ENCODE measurements at places on chromosomes 1 and 21.
A peak's percentile ranks its signal among the peaks of the same experiment; 100 is the strongest.

DNA sequence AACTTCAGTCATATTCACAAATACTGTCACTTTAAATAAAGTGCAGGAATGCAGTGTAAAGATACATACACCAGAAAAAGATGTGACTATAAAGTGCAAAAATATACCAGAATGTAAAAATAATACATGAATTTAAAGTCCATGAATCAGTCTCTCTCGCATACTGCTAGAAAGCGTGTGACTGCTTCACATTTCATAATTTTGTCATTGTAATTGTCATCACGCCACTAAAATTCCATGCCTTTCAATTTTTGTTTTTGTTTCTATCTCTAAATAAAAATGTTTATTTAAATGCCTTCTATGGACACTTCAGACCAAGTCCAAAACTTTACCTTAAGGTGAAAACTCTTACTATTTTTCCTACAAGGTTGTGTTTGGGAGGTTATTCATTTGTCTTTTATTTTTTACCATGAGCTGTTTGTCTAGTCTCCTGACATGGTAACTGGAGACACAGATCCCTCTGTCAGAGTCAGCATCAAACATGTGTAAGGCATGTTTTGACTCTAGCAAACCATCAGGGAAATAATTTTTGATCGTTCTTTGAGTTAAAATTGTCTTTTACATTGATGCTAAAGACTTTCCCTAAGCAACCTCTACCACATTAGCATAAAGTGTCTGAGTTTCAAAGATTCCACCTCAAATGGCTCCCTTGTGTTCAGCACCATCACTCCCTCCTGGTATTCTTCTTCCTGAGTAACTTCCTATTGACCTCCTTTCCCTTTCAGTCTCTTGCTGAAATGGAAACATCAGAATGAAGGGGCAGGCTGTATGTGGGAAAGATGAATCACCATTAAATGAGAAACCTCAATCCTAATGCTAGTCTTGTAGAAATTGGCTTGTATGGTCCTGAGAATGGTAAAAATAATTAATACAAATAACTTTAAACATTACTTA lies 14.0 kb upstream of the AIM2 start:
- no peak for DNase-seq

DNA sequence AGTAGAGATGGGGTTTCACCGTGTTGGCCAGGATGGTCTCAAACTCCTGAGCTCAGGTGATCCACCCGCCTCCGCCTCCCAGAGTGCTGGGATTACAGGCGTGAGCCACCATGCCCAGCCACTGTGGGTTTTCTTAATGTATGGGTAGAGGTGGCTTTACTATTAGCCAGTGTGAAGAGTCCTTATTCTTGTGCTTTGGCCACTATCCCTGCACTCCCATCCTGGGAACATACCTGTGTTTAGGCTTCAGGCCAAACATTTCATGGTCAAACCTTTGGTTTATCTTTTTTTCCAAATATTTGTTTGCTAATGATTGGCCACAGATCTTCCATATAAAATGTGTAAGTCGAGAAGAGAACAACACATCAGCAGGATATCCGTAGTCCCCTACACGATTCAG lies 16.5 kb downstream of the FMO5 start:
- DNase-seq, result no peak

DNA sequence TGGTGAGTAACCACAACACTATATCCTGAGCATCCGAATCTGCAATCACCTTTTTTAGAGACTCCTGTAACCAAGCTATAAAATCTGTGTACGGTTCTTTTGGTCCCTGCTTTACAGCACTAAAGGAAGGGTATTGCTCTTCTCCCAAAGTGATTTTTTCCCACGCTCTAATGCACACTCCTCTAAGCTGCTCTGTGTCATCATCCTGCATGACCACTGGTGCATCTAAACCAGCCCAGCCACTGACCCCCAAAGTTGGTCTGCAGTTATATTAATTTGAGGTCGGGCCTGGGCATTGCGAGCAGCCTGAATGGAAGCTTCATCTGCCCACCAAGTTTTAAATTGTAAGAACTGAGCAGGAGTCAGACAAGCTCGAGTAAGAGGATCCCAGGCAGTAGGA lies 480.0 kb downstream of the PTPRU start:
- no peak for DNase-seq

GRCh38 chr1:81554108-81554507 lies 246.6 kb upstream of the ADGRL2 start:
- no peak for DNase-seq

DNA sequence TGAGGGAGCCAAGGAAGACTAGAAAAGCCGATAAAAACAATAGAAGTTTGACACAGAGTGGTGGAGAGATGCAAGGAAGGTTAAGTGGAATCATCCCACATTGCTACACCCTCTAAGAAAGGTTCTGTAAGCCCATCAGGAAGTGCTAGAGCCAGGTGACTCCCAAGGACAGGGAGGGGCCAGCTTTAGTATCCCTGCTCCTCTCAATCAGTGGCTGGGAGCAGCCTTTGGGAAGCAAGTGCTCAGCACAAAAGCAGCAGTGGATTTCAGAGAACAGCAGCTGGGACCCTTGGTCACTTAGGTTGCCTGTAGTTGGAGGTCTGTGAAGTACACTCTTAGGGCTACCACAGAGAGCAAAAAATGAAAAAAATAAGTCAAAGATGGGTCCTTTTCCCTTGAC lies 42.5 kb downstream of the NME7 start:
- no peak for DNase-seq

- DNase-seq, result no peak
Measured at GRCh38 chr1:171532520-171532919, 47.2 kb downstream of the PRRC2C start.

GRCh38 chr1:75165264-75165663 lies 31.1 kb downstream of the LHX8 start:
- DNase-seq, result no peak

DNA sequence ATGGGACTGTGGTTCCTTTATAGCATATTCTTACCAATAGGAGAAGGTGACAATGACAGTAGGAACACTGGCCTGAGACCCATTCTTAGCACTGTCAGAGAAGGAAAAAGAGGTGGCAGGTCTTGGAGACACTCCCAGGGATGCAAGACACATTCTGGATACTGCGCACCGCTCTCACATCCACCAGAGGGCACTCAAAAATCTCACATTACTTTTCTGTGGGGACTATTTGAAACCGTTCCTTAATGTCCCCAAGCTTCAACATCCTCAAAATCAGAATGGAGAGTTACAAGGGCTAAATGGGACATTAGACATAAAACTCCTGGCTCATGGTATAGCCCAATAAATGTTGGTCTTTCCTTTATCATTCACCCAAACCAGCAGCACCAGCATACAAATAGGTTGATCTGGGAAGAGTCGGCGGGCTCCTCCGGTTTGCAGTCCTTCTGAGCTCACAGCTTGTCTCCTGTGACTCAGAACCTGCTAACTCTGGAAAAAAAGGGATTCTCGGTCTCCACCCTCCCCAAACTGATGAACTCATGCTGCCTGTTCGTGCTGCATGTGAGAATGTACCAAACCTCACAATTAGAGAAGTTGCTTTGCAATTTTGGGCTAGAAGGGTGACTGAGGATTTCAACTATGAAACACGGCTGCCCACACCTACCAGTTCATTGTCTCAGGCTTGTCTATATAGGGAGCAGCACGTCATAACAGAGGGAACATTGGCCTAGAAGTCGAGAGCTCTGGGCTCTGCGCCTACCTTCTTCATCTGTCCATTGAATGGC lies 40.2 kb downstream of the IL12RB2 start:
- DNase-seq, result peak; percentile 45

- DNase-seq, result no peak
Measured at GRCh38 chr1:24965571-24965930, 35.5 kb upstream of the RUNX3 start.

- DNase-seq, result no peak
Measured at GRCh38 chr1:38077523-38078147, 31.0 kb upstream of the POU3F1 start.

DNA sequence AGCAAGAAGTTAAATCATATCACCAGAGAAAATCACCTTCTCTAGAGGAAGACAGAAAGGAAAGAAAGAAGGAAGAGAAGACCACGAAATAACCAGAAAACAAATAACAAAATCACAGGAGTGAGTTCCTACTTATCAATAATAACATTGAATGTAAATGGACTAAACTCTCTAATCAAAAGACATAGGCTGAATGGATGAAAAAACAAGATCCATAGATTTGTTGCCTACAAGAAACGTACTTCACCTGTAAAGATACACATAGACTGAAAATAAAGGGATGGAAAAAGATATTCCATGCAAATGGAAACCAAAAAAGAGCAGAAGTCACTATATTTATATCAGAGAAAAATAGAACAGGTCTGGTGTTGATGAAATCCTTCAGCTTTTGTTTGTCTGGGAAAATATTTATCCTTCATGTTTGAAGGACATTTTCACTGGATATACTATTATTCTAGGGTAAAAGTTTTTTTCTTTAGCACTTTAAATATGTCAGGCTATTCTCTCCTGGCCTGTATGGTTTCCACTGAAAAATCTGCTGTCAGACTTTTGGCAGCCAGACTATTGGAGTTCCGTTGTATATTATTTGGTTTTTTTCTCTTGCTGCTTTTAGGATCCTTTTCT lies 202.5 kb upstream of the DUSP10 start:
- DNase-seq, result no peak

- DNase-seq, result no peak
Measured at GRCh38 chr1:184507165-184507564, 120.3 kb downstream of the C1orf21 start.

DNA sequence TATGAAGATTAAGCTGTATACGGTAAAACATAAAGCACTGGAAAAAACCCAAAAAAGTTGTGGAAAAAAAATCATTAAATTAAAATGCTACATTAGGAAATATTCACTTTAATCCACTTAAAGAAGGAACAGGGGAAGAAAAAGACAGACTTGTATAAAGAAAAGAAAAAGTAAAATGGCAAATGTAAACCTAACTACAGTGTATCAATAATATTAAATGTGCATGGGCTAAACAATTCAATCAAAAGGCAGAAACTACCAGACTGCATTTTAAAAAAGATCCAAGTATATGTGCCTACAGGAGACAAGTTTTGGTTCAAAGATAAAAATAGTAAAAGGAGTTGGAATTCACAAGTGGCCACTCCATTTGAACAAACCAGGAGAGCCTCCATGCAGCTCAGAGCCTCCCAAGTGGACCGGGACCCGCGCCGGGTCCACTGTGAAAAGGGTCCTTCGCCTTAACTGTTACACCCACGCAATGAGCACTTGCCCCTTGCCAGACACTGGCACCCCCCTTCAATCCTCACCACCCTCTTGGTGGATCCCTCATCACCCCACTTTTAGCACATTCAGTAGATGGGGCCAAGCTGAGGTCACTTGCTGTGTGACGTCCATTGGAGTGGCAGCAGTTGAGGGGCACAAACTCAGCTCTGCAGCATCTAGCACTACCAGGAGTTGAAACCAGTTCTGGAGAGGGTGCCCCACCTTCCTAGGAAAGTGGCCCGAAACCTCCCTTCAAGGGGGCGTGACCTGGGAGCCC lies 898 bp downstream of the C1orf174 start:
- DNase-seq, result peak; percentile 20

- no peak for DNase-seq
Measured at GRCh38 chr1:242133796-242134195, 134.9 kb upstream of the MAP1LC3C start.

GRCh38 chr1:168554603-168555483 lies 11.0 kb upstream of the XCL2 start:
- DNase-seq, result no peak

DNA sequence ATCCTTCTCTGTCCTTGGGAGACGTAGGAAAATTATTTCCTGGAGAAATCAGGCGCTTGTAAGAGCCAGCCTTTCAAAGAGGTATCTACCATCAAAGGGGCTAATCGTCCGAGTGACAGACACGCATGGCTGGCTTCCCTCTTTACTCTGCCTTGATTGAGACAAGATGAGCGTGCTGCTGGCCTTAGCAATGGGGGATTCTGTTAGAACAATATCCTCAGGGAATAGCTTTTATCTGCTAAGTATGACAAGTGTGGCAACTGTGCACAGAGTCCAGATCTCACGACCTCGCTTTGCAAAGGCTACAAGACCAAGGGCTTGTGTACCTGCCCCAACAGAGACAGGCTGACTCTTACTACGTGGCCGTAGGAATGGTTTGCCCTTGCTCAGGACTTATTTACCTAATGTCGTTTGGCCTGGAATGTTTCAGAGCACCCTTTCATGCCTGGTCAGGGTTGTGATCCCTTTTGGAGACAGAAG lies 417.1 kb downstream of the KIF26B start:
- DNase-seq, result peak; percentile 24

- no peak for DNase-seq
Measured at GRCh38 chr21:28633839-28634555, 358.7 kb downstream of the LTN1 start.

DNA sequence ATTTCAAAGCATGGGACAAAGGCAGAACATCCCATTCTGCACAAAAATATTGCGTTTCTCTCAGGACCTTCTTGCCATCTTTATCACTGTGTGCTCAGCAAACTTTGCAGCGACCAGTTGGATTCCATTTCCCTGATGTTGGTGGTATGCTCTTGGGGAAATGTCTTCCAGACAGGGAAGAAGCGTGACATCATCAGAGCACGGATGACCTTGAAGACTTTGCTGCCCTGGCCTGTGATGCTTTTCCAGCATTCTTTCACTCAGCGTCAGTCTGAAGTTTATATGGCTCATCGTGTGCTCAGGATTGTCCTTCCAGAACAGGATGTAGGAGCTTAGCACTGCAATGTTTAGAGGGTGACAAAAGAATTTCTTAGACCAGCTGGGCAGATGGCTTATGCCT lies 131.4 kb upstream of the F3 start:
- DNase-seq, result no peak

GRCh38 chr1:11475748-11476147 lies 3.2 kb upstream of the DISP3 start:
- no peak for DNase-seq

DNA sequence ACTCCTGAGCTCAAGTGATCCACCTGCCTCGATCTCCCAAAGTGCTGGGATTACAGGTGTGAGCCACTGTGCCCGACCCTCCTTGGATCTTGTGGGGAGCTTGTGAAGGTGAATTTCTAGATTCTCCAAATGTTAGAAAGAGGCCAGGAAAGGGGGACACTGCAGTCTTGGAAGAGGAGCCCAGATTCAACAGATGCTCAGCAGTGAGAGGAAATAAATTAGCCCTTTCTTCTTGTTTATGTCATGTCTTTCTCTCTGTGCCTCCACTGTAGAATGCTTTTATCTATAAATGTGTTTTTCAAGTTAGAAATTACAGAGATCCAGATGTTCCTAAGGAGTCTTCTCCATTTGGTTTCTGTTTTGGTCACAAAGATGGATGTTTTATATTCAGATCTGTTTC lies 346.6 kb upstream of the KAZN start:
- DNase-seq, result no peak

DNA sequence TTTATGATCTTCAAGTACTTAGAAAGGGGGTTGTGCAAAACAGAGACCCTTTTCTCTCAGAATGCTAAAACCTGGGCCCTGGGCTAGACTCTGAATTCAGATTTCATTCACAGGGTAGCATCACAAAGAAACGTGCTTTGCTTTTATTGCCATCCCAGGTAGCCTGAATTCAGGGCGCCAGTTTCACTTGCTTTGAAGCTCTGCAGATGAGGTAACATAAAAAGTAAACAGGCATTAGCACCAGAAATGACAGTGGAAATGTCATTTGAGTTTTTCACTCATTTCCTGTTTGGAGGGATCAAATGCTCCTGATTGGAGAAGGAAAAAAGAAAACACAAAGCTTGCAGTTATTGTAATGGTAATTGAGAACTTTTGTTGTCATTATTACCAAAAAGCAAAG lies 2.6 kb downstream of the SYPL2 start:
- DNase-seq, result no peak

GRCh38 chr1:221777431-221778072 lies 35.7 kb upstream of the DUSP10 start:
- no peak for DNase-seq

Measured in neuronal stem cell (in vitro differentiated cells).